ENCODE measurements at places on chromosomes 4 and X.

- DNase-seq = peak; percentile 41
Measured at GRCh38 chr4:119299260-119299671, 22.7 kb downstream of the FABP2 start.

DNA sequence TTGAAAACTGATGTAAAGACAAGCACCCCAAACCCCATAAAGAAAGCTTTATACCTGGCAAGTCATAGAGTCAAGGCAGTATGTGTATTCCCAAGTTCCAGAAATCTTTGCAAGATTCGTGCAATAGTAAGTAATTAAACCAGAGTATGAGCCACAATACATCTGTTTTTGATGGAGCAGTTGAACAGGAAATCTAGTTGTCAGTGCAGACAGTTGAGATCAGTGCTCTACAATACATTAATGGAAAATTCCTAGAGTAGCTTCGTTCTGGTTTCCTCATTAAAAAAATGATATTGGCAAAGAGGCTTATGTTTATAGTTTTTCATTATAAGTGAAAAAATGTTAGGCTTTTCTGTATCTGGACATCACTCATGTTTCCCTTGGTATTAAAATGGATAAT, 575.3 kb downstream of the TRIML1 start:
- DNase-seq = no peak

DNA sequence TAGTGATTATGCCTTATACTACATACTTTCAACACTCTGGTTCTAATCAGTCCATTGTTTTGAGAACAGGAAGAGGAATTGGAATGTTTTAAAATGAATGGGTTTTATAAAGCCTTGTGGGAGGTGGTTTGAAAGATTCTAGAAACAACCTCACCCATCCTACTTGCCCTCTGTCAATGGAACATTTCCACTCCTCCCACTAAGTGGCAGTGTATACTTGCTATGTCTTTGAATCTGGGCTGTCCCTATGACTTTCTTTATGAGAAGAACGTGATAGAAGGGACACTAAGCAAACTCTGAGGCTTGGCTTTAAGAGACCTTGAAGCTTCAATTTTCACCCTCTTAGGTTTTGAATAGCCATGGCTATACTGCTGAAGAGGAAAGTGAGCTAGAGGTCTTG, 611.2 kb downstream of the PPP4R3C start:
- DNase-seq = peak; percentile 48

GRCh38 chrX:53031380-53031779, 17.2 kb upstream of the GPR173 start:
- no peak for DNase-seq

DNA sequence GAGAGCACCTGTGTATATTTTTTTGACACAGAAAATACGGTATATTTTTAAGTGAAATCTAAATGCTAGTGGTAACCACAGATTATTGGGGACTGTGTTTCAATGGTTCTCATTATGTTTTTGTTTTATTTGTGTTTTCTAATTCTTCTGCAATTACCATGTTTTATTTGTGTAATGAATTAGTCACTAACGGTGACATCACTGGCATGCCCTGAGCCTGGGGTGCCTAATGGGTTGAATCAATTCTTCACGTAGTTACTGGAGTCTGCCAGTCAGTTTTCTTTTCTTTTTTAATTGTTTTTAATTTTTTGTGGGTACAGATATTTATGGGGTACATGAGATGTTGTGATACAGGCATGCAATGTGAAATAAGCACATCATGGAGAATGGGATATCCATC, 168.8 kb downstream of the RELL1 start:
- DNase-seq = no peak

DNA sequence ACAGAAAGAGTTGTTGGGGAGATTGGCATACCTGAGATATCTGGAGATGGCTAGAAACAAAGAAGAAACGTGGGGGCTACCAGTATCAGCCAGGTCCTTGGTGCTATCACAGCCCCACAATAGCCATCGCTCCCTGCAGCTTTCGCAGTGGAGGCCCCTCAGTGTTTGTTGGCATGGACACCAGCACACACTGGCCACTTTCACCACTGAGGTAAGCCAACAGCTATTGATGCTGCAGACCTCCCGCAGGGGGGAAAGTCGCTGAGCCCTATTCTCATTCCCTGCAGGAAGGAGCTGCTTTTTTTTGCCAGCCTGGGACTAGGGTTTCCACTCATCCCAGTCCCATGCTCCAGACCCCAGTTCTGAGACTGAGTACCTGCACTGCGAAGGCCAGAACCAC, 879.2 kb upstream of the IGFBP7 start:
- no peak for DNase-seq

DNA sequence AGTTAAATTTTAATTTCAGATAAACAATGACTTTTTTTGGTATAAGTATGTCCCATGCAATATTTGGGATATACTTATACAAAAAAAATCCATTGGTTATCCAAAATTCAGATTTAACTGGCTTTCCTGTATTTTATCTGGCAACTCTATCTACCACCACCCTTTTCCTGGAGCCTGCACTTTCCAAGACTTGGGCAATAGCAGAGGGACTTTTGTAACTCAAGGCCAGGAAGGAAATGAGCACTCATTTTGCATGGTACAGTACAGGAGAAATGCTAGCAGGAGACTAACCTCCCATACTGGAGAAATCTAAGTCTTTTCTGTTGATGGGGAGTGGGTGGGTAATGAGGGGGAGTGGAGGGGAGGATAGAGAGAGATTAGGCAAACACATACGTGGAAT, 37.7 kb upstream of the PLAC1 start:
- DNase-seq = no peak

DNA sequence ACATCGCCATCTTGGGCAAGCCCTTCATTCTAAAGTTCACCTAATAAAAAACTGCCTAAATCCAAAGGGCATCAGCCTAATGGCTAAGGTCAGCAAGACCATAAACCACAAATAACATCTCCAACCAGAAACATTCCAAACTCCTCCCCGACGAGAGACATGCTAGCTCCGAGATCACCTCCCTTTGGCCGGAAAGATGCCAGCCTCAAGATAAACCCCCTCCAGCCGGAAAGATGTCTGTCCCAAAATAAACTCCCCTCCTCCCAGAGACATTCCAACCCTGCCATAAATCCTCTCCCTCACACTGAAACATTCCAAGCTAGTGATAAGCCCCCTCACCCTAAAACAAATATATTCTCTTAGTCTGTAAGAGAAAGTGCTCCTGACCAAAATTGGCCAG, 13.3 kb upstream of the DYNLT3 start:
- no peak for DNase-seq
